ENCODE measurements at places on chromosomes 2 and 18. TPM values are rescaled to one million over a fixed set of nuclear protein-coding genes. Genes with fewer than 3 reads are reported as not detected.

DNA sequence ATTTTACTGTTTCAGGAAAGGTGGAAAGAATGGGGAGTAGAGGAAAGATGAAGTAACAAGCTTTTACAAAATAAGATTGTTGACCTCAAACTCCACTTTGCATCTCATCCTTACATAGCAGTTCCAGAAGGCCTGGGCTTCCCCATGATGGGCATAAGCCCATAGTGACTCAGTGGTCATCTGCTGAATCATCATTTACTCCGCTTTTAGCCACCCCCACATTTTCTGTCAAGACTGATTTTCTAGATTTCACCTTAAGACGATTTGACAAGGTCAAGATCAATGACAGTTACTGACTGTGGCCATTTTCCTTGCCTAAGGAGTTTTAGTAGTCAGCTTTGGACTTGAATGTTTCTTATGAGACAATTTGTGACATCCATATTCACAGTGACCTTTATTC is 49.4 kb downstream of the PLEKHM3 start:
- peaks cover 4% of the 10 kb centered on the region for H3K4me1 ChIP-seq
- no peak for DNase-seq
- H3K27me3 ChIP-seq: no peaks in the 10 kb centered on the region
- no peak overlapping the region for H3K4me3 ChIP-seq
- no peaks in the 10 kb centered on the region for H3K36me3 ChIP-seq
- no peak overlapping the region for H3K27ac ChIP-seq

GRCh38 chr2:105645031-105645937 is 99.4 kb upstream of the NCK2 start:
- H3K36me3 ChIP-seq: no peaks in the 10 kb centered on the region
- no peak overlapping the region for H3K4me3 ChIP-seq
- no peak for DNase-seq
- H3K4me1 ChIP-seq: no peaks in the 10 kb centered on the region
- H3K27ac ChIP-seq: no peak overlapping the region

The STAMBP gene
- total RNA-seq: 49.5 TPM

DNA sequence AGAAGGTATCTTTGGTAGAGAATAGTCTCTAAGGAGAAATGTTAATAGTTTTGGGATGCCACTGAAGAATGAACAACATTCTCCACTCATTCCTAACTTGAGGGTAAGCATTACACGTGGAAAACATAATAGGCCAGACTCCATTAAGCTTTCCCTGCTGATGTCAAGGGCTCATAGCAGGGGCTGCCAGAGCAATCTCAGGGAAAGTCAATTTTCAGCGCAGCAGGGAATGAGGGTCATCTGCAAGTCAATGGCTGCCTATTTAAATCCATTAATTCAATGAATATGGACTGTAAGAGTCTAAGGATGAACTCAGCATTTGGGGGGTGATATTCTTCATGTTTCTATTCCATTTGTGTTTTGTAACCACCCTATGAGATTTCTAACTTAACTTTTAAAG is 144.2 kb upstream of the ARL4C start:
- H3K4me3 ChIP-seq: no peak overlapping the region
- H3K27me3 ChIP-seq: no peaks in the 10 kb centered on the region
- H3K36me3 ChIP-seq: no peaks in the 10 kb centered on the region
- no peak overlapping the region for H3K27ac ChIP-seq
- no peaks in the 10 kb centered on the region for H3K4me1 ChIP-seq

The GFPT1 gene
- total RNA-seq: 218 TPM

- no peak for DNase-seq
- no peak overlapping the region for H3K4me3 ChIP-seq
- H3K36me3 ChIP-seq: no peaks in the 10 kb centered on the region
- H3K27me3 ChIP-seq: no peaks in the 10 kb centered on the region
- H3K4me1 ChIP-seq: no peaks in the 10 kb centered on the region
- no peak overlapping the region for H3K27ac ChIP-seq
These were observed 12.1 kb downstream of the CD226 start for GRCh38 chr18:69935319-69936190.

DNA sequence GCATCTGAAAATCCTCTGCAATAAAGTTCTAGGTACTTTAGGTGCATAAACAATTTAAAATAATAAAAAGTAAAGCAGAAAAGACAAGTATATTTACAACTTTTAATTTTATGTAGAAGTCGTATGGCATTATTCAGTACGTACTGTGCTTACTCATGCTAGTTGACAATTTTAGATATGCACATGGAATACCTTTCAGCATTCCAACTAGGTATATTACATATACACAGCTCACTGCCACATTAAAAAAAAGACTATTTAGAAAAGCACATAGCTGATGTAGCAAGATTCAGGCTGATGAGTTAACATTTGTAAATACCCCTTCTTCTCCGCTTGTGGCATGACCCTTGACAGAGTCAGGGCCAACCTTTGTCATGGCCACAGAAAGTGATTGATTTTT is 171.2 kb downstream of the FBXO15 start:
- H3K36me3 ChIP-seq: no peaks in the 10 kb centered on the region
- H3K27ac ChIP-seq: no peak overlapping the region
- DNase-seq: no peak

- H3K27me3 ChIP-seq: no peaks in the 10 kb centered on the region
- H3K27ac ChIP-seq: no peak overlapping the region
- peak; percentile 63 for DNase-seq
- no peaks in the 10 kb centered on the region for H3K36me3 ChIP-seq
- peaks cover under 1% of the 10 kb centered on the region for H3K4me1 ChIP-seq
These were observed 60.9 kb downstream of the EDAR start for GRCh38 chr2:108927936-108928659.

- no peak overlapping the region for H3K27ac ChIP-seq
- H3K4me1 ChIP-seq: peaks cover 12% of the 10 kb centered on the region
These were observed 13.5 kb downstream of the ZFP36L2 start for GRCh38 chr2:43212931-43213330.

DNA sequence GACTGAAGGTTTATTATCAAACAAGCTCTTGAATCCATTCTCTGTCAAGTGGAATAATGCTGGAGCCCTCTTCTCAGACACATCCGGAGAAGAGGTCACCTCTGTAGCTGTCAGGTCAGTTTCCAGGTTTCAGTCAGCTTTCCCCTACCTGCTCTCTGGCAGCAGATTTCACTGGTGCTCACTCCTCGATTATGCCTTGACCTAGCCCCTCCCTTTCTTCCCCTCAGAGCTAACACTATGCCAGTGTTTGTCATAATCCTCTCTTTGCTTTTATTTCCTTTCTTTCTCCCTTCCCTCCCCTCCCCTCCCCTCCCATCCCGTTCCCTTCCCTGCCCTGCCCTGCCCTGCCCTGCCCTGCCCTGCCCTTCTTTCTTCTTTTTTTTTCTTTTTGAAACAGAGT is 22.5 kb upstream of the PLEKHM3 start:
- H3K4me1 ChIP-seq: no peaks in the 10 kb centered on the region
- peak; percentile 62 for DNase-seq
- H3K4me3 ChIP-seq: no peak overlapping the region
- peak overlapping the region; percentile 19 for H3K27ac ChIP-seq
- H3K27me3 ChIP-seq: no peaks in the 10 kb centered on the region
- H3K36me3 ChIP-seq: no peaks in the 10 kb centered on the region

DNA sequence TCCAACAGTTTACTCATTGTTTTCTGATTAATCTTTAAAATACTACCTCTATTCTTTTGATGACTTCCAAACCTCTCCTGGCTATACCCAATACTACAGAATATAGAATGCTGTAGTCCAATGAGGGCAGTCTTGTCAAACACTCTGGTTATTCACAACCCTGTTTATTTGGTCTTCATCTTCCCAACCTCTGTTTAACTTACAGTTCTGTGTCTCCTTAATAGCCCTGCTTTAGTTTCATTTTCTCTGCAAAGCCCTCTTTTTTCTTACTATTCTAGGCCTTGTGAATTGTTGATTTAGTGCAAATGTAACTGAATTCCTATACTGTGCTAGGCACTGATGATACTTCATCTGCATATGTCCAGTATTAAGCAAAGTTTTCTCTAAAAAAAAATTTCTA is 40.0 kb downstream of the ACVR2A start:
- H3K4me1 ChIP-seq: peaks cover 6% of the 10 kb centered on the region
- H3K27me3 ChIP-seq: no peaks in the 10 kb centered on the region
- H3K4me3 ChIP-seq: no peak overlapping the region
- no peak overlapping the region for H3K27ac ChIP-seq
- H3K36me3 ChIP-seq: no peaks in the 10 kb centered on the region

The RAMP1 gene
- 2.7 TPM for total RNA-seq

DNA sequence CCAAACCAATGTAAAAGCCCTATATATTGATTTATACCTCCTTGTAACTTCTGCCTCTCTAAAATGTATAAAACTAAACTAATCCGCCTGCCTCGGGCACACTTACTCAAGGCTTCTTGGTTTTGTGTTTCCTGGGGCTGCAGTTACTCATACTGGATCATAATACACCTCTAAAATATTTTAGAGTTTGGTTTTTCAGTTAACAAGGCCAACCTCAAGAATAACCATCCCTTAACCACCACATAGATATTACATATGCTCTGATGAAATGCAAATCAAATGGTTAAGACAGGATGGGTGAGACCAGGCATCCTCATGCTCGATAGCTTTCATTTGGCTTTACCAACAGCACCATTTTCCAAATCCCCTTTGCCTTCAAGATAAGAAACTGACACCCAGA is 46.4 kb downstream of the UXS1 start:
- H3K4me3 ChIP-seq: no peak overlapping the region
- no peaks in the 10 kb centered on the region for H3K36me3 ChIP-seq
- DNase-seq: no peak
- H3K27ac ChIP-seq: no peak overlapping the region
- no peaks in the 10 kb centered on the region for H3K27me3 ChIP-seq
- H3K4me1 ChIP-seq: no peaks in the 10 kb centered on the region

GRCh38 chr2:58796239-58796910 is 555.2 kb upstream of the FANCL start:
- no peak overlapping the region for H3K27ac ChIP-seq
- H3K4me3 ChIP-seq: no peak overlapping the region
- H3K27me3 ChIP-seq: no peaks in the 10 kb centered on the region
- H3K36me3 ChIP-seq: no peaks in the 10 kb centered on the region
- no peaks in the 10 kb centered on the region for H3K4me1 ChIP-seq

GRCh38 chr2:129015397-129016285 is 697.0 kb upstream of the HS6ST1 start:
- no peak for DNase-seq
- no peak overlapping the region for H3K27ac ChIP-seq
- no peak overlapping the region for H3K4me3 ChIP-seq
- H3K4me1 ChIP-seq: no peaks in the 10 kb centered on the region
- no peaks in the 10 kb centered on the region for H3K36me3 ChIP-seq

The TCF7L1 gene
- 0.99 TPM for total RNA-seq

GRCh38 chr2:109345653-109346480 is 216.9 kb downstream of the SH3RF3 start:
- H3K36me3 ChIP-seq: no peaks in the 10 kb centered on the region
- H3K4me3 ChIP-seq: no peak overlapping the region

The RRM2 gene
- 54.3 TPM for total RNA-seq

The SETBP1 gene
- 11.8 TPM for total RNA-seq

GRCh38 chr2:186572705-186573104 is 17.2 kb upstream of the ITGAV start:
- no peak for DNase-seq
- no peak overlapping the region for H3K4me3 ChIP-seq
- no peak overlapping the region for H3K27ac ChIP-seq
- no peaks in the 10 kb centered on the region for H3K36me3 ChIP-seq
- no peaks in the 10 kb centered on the region for H3K27me3 ChIP-seq
- H3K4me1 ChIP-seq: no peaks in the 10 kb centered on the region

The IL1RN gene
- total RNA-seq: 6.0 TPM

The UGT1A6 gene
- total RNA-seq: 4.4 TPM

DNA sequence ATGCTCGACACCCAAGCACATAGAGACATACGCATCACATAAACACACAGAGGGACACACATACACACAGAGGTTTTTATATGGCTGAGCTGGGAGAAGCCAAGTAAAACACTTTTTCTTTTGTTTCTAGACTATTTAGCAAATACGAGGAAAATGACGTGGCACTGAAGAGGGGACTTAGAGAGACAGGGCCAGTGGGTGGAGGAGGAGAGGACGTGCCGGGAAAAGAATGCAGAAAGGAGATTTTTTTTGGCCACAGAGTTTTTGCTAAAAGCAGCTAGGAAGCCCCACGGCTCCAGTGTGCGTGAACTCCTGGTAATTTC is 168.5 kb upstream of the KLF7 start:
- no peaks in the 10 kb centered on the region for H3K4me1 ChIP-seq
- no peaks in the 10 kb centered on the region for H3K27me3 ChIP-seq
- peak overlapping the region; percentile 60 for H3K27ac ChIP-seq
- H3K4me3 ChIP-seq: no peak overlapping the region
- no peak for DNase-seq

- no peak for DNase-seq
- H3K4me3 ChIP-seq: no peak overlapping the region
- no peaks in the 10 kb centered on the region for H3K27me3 ChIP-seq
These were observed 128.4 kb upstream of the CCDC85A start for GRCh38 chr2:56055405-56055804.

DNA sequence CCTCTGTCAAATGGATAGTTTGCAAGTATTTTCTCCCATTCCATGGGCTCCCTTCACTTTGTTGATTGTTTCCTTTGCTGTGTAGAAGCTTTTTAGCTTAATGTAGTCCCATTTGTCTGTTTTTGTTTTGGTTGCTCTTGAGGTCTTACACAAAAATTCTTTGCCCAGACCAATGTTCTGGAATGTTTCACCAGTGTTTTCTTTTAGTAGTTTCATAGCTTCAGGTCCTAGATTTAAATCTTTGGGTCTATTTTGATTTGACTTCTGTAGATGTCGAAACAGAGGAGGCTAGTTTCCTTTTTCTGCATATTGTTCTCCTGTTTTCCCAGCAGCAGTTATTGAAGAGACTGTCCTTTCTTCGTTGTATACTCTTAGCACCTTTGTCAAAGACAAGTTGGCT is 351.6 kb downstream of the PTPRM start:
- H3K4me1 ChIP-seq: no peaks in the 10 kb centered on the region
- H3K27ac ChIP-seq: no peak overlapping the region
- DNase-seq: no peak
- H3K36me3 ChIP-seq: no peaks in the 10 kb centered on the region
- no peak overlapping the region for H3K4me3 ChIP-seq

Data from colonic mucosa (tissue), 4 donors.